ENCODE measurements at places on chromosomes 5 and 9.

DNA sequence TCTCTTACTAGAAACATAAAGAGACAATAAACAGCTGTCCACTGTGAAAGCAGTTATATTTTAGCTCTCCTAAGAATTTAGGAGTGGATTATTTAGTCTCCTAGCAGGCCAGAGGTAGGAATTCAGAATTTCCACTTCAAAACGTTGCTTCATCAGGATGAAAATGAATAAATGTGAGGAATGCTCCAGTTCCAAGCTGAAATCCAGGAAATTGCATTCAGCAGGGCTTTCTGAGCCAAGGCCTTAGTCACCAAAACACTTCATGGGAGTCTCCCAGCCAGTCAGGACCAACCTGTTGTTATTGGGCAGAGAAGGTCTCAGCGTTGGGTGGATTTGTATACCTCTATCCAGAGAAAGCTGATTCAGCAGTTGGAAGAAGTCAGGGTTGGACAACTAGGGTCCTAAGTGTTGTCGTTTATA lies 1040.3 kb downstream of the TLE1 start:
- peak; percentile 71 for DNase-seq

GRCh38 chr5:140131967-140132409 lies 6.3 kb downstream of the IGIP start:
- DNase-seq, result peak; percentile 83

- DNase-seq, result no peak
These were observed 322.5 kb downstream of the CDK5RAP2 start for GRCh38 chr9:120257483-120257882.

DNA sequence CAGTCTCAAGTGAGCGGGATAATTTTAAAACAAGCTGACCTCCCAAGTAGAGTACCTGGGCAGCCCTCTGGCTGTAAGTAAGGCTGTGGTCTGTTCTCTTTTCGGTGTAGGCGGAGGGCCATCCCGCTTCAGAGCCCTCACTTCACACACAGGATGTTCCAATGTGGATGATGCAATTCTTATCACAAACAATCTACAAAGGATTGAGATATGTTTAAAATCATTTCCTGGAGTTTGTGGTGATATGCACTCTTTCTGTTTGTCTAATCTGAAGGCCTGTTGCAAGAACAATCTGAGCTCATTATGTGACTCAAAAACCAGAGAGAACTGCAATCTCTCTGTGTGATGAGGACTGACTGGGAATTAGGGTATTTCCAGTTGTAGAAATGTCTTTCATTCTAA lies 42.5 kb downstream of the ITGA2 start:
- peak; percentile 95 for DNase-seq

- no peak for DNase-seq
These were observed 293 bp downstream of the CENPP start for GRCh38 chr9:92325991-92326500.

- DNase-seq, result no peak
These were observed 615.4 kb upstream of the KLF4 start for GRCh38 chr9:108104991-108105390.

DNA sequence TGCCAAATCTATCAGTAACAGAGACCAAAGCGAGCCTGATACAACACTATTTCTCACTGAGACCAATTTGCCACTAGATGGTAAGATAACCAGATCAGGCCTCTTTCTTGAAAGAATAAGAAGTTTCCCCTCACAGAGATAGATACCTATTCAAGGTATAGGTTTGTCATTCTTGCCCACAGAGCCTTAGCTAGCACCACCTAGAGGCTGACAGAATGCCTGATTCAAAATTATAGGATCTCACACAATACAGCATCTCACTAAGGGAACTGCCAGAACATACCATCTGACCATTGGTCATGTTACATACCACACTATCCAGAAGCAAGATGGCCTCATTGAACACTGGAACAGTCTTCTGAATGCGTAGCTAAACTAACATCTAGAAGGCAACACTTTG lies 166.6 kb upstream of the HCN1 start:
- no peak for DNase-seq

GRCh38 chr5:181087309-181087708 lies 43.7 kb downstream of the OR2V1 start:
- no peak for DNase-seq

DNA sequence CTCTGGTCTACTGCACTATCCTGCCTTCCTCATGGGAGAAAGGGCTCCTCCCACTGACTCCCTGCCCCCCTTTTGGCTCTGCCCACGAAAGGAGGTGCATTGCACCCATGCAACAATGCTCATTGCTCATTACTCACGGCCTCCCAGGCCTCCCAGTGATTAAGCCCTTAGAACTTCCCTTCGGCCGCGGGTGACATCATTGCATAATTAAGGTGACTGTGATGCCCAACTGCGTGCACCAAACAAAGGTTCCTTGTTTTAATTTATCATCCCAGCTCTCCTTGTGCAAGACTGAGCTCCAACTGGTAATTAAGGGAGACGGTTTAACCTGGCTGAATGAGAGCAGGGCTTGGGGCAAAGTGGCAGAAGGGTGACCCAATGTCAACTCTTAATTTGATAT lies 180.4 kb downstream of the GAS1 start:
- DNase-seq, result peak; percentile 75

- DNase-seq, result no peak
These were observed 33.8 kb upstream of the TJP2 start for GRCh38 chr9:69140123-69140735.

DNA sequence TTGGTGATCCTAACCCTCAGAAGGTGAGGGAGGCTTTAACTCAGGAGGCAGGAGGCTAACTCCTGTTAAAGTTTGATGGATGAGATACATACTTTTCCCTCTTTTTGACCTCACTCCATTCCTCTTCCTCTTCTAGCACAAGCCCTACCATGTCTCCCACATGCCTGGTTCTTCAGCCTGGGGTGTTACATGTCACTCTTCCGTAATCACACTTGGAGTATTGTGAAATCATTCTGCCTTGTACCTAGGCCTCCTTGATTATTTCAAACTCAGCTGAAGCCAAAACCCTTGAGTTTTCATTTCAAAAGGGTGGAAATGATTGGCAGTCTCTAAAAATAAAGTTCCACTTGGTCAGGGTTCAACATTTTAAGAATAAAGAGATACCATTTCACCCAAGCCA lies 1.8 kb downstream of the PLAC8L1 start:
- DNase-seq, result no peak

- no peak for DNase-seq
These were observed 142.2 kb downstream of the SNX18 start for GRCh38 chr5:54659700-54660131.

- DNase-seq, result no peak
These were observed 11.1 kb downstream of the GPR21 start for GRCh38 chr9:123044586-123044985.

- no peak for DNase-seq
These were observed 13.5 kb upstream of the KIF27 start for GRCh38 chr9:83934569-83935275.

- DNase-seq, result no peak
These were observed 11.1 kb downstream of the LHX6 start for GRCh38 chr9:122217640-122218039.

DNA sequence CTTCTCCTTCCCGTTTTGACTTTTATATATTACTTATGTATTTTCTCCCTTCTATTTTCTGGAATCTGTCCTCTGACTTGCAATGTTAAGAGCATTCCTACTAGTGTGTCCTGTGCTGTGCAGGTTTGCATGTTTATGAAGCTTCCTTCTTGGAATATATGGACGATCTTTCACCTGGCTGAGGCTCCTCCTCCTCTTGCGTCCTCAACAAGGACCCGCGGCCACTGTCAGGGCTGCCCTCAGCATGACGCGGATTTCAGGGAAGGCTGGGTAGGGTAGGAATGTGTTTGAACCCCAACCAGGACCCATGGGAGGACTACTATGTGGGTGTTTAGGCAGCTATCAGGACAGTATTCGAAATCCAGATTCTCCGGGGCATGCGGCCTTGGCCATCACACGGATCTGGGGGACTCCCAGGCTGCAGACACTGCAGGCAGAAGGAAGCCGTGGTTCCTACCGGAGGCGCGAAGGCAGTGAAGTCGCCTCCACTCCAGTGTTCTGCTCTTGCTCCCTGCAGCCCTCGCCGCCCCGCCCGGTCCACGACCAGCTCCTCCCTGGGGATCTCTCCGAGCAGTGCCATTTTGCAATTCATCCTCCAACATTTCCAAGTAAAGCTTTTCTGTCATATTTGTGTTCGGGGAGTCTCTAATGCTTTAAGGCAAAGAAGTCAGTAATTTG lies 37.0 kb upstream of the OSMR start:
- DNase-seq, result no peak

DNA sequence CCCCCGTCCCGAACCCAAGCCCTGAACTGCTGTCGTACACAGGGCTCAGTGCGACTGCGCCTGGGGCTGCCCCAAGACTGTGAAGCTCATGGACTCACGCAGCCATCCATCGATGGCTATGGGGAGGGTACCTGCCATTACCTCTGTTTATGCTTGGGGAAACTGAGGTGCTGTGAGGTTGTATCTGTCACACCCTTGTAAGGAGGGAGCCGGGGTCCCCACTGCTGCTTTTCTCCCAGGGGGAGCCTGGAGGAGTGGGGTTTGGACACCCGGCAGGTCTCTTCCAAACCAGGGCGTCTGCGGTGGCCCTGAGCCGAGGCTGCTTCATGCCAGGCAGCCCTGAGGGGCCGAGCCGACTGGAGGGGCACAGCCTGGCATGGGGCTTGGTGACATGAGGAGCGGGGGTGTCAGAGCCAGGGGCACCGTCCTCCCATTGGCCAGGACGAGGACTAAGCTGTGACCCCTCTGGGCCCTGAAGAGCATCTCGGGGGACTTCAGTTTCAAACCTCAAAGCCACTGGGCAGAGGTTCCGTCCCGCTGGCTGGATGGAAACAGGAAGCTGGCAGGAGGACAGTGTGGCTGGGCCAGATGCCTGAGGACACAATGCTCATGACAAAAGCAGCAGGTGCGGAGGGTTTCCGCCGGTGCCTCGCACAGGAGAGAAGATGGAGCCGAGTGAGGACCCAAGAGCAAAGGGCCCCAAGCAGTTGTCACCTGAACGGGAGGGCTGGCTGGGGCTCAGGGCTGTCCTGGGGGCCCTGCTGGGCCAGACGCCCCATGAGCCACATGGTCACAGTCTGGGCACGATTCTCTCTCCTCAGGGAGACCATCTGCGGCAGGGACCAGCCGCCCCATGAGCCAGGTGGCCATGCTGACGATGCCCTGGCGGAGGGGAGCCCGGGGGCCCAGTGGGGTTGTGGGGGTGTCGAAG lies 54.4 kb upstream of the EXOC3 start:
- DNase-seq, result no peak

- no peak for DNase-seq
These were observed 16.3 kb upstream of the OBP2B start for GRCh38 chr9:133225171-133226011.

Measured in non-pigmented ciliary epithelial cell (primary cell).